Activated CD4-positive, alpha-beta T cell treated with anti-CD3 and anti-CD28 coated beads, Interleukin-2, amount 10 ng/mL, durations not matched to agents 24 days and 14 days (primary cell): ENCODE measurements at places on chromosomes 2 and 18. TPM values are rescaled to one million over a fixed set of nuclear protein-coding genes. Genes with fewer than 3 reads are reported as not detected.
A peak's percentile ranks its signal among the peaks of the same experiment; 100 is the strongest.

DNA sequence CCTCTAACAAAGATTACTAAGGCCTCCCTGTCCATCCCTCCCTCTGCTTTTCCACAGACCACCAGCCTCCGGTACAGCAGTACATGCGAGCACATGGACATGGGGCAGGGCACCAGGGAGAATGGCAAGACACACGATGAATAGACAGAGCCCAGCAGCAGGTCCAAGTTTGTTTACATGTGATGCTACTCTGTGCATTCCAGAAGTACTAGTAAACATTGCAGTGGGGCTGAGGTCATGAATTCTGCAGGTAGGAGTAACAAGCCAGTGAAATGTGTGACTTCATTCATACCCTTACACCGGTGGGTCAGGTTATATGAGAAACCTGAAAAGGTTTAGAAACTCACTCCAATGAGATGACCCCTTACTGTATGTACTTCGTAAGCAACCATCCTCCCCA lies 205.7 kb downstream of the BCL11A start:
- DNase-seq = peak; percentile 46

GRCh38 chr18:41585512-41585911 lies 369.5 kb upstream of the PIK3C3 start:
- DNase-seq = no peak

DNA sequence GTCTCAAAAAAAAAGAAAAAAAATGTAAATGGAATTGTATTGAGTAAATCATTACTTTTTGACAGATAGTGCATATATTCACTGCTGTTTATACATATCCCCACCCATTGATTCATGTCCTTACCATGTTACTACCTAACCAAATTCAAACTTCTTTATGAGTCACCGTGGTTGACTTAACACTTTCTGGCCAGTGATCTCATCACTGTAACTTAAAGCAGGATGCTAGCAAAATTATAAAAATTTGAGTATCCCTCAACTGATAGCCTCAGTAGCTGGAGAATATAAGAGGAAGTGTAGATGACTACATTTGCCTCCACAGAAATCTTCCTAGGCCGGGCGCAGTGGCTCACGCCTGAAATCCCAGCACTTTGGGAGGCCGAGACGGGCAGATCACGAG lies 13.4 kb downstream of the CNOT9 start:
- DNase-seq = no peak

The SKOR2 gene
- not detected in 2 replicates for total RNA-seq

DNA sequence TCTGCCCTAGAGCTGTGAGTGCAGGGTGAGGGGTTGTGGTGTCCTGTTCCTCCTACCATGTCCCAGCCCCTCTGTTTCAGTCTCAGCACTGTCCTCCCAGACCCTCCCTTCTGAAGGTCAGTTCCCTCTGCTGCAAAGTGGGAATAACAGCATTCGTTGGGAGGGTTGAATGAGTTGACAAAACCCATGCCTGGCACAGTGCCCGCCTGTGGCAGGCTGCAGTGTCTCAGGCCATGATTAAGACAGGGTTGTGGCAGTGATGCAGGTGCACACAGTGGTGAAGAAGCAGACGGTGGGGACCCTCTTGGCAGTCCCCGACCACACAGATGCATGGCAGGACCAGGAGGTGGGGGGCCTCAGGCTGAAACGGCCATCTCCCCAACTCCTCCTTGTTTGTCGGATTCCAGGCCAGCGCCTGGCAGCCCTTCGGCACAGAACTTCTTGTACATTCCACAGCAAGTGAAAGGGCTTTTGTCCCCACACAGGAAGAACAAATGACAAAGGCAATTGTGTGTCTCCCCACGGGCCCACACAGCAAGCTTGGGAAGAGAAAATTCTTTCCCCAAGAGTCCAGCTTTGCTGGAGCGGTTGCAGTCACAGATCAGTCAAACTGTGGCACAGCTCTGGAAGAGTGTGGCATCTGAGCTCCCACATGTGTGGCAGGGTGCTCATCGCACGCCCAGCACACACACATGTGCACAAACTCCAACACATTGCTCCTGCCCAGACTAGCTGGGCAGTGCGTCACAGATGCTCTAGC lies 92.0 kb upstream of the MSH2 start:
- DNase-seq = no peak

The ALPP gene
- not detected in 2 replicates for total RNA-seq

The TEKT4 gene
- total RNA-seq = 0.43 and 0.49 TPM in 2 replicates

The PJVK gene
- 2.0 and 2.3 TPM in 2 replicates for total RNA-seq

The GALR1 gene
- not detected in 2 replicates for total RNA-seq

- DNase-seq = no peak
Measured at GRCh38 chr18:57141208-57142129, 5.4 kb upstream of the BOD1L2 start.

DNA sequence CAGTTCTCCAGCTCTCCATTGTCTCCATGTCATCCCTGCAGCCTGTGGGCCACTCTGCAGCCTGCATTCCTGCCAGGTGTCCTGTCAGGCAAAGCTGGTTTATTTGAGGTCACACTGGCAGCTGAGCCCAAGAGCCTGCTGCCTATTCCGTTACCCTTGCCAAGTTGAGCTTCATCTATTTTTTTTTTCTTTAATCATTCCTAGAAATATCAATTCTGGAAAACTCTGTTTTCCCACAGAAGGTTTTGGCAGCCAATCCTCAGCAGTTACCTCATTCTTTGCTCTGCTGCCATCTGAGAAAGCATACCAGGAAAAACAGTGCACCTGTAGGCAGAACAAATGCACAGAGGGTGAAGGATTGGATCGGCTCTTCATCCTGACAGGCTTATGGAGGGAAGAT lies 411.0 kb upstream of the ACVR2A start:
- no peak for DNase-seq

- DNase-seq = no peak
Measured at GRCh38 chr2:37188570-37188969, at the start of gene SULT6B1. SULT6B1 (minus strand) TSS chr2:37188670; CDS start chr2:37188640, 30 bp downstream.

DNA sequence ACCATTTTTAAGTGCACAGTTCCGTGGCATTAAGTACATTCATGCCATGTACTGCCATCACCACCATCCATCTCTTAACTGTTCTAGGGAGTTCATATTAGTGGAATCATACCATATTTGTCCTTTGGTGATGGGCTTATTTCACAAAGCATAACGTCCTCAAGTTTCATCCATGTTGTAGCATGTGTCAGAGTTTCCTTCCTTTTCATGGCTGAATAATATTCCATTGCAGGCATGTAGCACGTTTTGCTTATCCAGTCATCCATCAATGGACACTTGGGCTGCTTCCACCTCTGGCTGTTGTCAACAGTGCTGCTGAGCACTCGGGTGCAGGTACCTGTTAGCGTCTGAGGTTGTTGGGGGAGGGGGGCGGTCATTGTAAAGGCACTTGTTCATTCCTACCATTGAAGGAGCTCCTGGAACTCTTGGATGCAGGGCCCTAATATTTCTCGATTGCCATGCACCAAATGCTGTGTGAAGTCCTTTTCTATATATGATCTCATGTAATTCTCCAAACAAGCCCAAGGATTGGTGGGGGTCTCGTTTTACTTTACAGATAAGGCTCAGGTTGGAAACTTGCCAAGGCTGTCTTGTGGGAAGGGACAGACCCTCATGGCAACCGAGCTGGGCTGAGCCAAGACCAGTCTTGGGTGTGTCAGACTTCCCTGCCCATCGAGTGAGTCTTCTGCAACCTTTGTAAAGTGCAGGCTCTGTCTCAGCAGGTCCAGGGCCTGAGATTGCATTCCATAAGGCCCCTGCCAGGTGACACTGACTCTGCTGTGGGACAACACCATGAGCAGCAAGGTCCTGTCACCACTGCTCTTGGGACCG lies 42.9 kb upstream of the SH3RF3 start:
- DNase-seq = no peak

DNA sequence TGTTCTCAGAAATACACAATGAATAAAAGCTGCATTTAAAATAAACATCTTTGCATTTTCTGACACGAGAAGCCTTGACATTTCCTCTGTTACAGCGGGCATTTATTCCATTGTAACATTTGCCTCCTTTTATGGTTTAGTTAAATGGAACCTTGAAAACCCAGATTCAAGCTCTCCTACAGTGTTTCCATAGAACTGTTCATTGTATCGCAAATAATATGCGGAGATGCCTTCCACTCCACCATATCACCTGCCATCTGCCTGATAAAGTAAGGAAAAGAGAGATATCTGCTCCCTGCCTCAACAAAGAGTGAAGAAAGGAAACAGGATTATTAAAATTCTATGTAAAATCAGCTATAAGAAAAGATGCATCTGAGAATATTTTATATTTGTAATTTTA lies 69.8 kb downstream of the CDH19 start:
- no peak for DNase-seq

DNA sequence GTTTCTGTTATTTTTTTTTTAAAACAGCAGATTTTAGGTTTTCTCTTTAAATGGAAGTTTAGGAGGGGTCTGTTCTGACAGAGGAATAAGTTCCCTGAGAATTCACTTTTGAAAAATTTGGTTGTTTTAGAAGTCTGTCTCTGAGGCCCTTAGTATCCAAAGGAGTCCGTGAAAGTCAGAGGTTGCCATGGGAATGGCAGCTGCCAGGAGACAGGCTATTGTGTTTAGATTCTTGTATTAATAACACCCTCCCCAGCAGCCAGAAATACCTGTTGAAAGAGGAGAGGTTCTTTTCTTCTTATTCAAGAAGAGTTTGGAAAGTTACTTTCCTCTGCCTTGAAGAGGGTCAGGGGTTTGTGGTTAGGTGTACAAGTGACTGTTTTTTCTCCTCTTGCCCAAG lies 29.5 kb downstream of the TNP1 start:
- no peak for DNase-seq

DNA sequence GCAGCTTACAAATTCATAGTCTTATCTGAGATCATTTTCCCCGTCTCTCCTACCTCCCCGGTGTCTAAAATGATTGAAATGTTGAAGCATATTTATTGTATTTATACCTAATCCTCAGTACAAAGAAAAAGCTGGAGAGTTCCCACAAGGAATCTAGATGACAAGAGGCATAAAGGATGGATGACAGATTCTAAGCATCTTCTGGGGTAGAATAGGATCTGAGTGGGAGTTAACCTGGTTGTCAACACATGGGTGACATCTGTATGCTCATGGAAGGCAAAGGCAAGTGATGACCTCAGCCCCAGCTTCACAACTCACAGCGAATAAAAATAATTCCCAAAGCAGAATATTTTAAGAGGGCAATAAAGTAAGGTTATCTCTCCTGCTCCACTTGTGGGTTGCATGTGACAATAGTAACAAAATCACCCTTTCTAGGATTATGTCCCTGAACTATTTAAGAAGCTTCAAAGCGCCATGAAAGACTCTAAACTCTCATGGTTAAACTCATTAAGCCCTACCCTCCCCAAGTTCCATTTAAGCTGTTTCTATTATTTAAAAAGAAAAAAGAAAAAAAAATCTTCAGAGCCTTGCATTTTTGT lies 32.2 kb downstream of the SGPP2 start:
- no peak for DNase-seq

DNA sequence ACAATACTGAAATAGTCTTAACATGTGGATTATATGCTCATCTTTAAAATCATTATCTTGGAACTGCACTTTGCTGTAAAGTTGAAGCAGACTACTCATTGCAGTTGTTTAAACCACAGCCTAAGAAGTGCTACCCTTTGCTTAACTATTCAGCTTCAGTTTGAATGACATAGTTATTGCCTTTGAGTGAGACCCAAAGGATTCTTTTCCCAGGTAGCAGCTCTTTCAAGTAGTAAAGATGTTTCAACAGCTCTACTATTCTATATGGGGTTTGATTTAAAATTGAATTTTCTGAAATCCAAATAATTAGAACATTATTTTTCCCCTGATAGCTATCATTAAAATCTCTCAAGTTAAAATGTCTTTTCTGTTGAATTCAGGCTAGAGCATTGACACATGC lies 1.1 kb downstream of the SCG2 start:
- no peak for DNase-seq

DNA sequence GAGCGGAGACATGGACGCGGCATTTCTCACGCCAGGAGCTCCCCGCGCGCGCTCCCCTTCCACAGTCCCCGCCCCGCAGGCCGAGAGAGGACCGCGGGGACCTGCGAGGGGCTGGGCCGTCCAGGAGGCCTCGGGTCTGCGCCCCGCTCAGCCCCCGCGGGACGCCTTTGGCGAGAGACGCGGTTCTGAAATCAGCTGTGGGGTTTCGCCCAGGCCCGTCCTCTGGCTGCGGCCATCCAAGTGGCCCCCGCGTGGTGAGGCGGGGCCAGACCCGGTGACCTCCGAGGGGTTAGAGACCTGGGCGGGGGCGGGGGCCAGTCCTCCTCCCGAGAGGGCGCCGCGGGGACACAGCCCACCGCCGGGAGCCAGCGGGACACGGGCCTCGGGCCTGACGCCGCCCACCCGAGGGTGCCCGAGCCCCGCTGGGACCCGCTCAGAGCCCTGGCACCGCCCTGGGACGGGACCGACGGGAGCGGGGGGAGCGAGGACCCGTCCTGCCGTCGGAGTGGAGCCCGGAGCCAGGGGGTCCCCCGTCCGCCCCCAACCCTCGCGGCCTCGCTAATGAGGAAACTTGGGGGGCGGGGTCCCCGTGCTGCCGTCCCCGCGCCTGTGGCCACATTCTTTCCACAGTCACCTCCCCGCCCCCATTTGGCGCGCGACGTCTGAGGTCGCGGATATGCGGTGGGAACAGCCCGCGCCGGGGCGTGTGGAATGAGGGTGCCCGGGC lies 6.1 kb upstream of the SALL3 start:
- DNase-seq = no peak

The TTC32 gene
- total RNA-seq = 10.5 and 11.0 TPM in 2 replicates
